ENCODE measurements at places on chromosomes 13 and 19.
A peak's percentile ranks its signal among the peaks of the same experiment; 100 is the strongest.

- DNase-seq, result no peak
These were observed 1163.0 kb downstream of the DIAPH3 start for GRCh38 chr13:59000770-59001169.

DNA sequence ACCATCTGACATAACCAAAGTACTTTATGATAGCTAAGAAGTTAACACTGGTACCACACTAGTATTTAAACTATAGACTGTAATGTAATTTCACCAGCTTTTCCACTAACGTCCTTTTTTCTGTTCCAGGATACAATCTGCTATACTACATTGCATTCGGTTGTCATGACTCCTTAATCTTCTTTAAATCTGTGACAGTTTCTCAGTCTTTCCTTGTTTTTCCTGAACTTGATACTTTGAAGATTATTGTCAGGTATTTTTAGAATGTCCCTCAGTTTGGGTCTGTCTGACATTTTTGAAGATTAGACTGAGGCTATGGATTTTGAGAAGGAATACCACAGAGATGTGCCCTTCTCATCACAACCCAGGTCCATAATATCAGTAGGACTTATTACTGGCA lies 36.6 kb downstream of the NUFIP1 start:
- no peak for DNase-seq

- DNase-seq, result peak; percentile 71
These were observed 3.6 kb upstream of the CEACAM3 start for GRCh38 chr19:41792513-41793413.

GRCh38 chr19:18833141-18833476 lies 1.4 kb downstream of the UPF1 start:
- no peak for DNase-seq

- DNase-seq, result no peak
These were observed 124.8 kb downstream of the DCLK1 start for GRCh38 chr13:36006347-36006746.

DNA sequence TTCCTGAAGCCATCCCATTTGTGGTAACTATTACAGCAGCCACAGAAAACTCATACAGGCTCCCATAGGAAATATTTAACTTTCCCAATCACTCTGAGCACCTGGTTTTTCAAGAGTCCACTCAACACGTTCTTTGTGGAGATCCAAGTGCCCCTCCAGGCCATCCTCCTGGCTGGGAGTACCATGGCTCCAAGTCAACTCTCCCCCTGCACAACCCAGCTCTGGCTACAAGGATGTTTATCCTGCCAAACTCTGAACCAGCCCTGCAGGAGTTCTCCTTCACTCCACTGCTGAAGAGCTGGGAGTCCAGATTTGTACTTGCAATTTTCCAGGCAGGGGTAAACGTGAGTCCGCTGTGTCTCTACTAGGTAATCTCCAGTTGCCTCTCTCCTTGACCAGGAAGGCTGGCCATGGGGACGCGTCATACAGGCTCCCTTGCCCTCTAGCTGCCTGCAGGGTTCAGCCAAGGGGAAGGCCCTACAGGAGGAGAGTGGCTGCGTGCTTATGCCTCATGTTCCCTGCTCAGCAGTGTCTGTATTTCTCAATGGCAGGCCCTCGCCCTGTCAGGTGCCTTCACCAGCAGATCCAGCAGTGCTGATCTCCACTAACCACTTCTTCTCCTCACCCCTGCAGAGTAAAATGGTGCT lies 29.9 kb upstream of the ARGLU1 start:
- no peak for DNase-seq

DNA sequence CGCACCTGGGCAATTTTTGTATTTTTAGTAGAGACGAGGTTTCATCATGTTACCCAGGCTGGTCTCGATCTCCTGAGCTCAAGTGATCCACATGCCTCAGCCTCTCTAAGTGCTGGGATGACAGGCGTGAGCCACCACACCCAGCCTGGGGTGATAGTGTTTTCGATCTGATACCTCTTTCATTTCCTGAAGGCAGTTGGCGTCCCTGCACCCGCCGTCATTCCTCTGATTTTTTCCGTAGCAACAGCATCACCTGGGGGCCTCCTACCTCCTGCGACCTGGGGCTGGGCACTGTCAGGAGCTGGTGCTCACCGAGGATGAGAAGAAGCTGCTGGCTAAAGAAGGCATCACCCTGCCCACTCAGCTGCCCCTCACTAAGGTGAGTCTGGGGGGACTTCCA lies 10.8 kb downstream of the CREB3L3 start:
- no peak for DNase-seq

GRCh38 chr19:2266183-2266993 lies 10.2 kb upstream of the JSRP1 start:
- DNase-seq, result peak; percentile 81

- DNase-seq, result peak; percentile 48
These were observed 22.5 kb upstream of the NFIC start for GRCh38 chr19:3343619-3344502.

- peak; percentile 51 for DNase-seq
These were observed 4.3 kb downstream of the ONECUT3 start for GRCh38 chr19:1757468-1758230.

DNA sequence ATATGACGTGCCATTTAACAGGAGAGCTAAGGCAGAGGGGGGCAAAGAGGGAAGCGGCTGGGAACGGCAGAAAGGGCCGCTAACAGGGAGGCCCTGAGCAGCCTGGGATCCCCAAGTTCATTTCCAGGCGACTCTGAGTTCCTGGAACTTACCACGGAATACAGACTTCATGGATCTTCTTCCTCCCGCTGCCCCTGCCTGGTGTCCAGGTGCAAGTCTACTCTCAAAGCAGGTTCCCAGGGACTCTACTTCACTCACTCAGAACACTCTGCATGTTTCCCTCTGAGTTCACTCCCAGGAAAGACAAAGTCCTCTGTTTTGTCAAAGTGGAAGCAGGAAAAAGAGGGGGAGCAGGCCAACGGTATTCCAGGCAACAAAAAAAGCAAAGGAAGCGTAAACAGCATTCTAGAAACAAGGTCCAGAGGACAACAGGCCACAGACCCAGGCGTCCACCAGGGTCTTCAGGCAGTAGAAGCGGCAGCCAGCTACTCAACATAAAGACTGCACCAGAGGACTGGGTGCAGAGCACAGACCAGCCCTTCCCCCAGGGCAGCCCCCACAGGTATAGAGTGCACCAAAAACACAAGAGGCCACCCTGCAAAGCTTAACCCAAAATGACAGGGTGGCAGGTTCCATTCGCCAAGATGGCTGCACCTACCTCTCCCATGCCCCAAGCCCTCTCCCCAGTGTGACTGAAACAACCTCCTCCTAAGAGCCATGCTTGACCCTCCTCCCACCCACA lies 3.0 kb downstream of the MIER2 start:
- DNase-seq, result no peak

GRCh38 chr13:75135325-75135825 lies 346.6 kb downstream of the TBC1D4 start:
- no peak for DNase-seq

DNA sequence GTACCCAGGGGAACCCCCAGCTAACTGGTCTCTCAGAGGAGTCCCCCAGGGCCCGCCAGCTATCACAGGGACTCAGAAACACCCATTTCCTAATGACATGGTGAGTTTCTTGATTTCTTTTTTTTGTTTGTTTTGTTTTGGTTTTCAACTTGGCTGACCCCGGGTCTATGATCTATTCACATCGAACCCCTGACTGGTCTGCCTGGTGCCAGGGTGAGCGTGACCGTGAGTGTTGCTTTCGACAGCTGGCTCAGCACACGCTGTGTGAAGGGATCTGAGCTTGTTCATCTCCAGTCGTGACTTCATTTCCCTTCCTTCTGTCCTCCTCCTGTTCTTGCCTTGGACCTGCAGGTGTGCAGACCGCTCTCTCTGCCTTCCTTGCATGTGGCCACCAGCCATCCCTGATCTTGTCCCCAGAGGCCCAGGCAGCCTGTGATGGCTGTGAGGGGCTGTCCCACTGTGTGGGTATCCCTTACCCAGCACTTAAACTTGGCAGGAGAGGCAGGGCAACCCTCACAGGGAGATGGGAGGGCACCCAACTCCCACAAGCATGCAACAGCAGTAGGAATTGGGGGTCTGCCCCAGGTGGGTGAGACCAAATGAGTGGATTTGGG lies 26.2 kb downstream of the TMEM161A start:
- DNase-seq, result no peak

- DNase-seq, result no peak
These were observed 179.9 kb downstream of the VWA8 start for GRCh38 chr13:41780715-41781706.

DNA sequence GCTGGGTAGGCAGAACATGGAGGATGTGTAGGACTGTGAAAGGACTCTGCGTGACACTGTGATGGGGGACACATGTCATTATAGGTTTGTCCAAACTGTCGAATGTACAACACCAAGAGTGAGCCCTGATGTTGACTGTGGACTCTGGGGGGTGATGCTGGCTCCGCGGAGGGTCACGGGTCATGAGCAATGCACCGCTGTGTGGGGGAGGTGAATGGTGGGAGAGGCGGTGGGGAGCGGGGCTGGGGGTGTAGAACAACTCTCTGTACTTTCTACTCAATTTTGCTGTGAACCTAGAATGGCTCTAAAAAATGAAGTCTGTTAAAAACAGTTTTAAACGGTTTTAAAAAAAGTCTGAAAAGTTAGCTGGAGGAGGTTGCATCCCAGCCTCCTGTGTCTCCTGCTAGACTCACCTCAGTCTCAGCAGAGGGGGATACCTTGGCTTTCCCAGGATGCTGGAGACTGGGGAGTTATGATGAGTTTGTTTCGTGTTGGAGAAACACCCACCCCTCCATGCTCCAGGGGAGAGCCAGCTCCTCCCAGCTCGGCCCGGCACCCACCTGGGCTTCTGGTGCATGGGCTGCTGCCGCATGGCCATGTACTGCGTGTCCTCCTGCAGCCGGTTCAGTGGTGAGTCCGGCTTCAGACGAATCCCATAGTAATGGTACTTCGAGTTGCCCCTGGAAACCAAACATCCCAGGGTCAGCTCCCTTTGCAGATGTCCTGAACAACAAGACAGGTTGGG lies 34.7 kb upstream of the RANBP3 start:
- no peak for DNase-seq

DNA sequence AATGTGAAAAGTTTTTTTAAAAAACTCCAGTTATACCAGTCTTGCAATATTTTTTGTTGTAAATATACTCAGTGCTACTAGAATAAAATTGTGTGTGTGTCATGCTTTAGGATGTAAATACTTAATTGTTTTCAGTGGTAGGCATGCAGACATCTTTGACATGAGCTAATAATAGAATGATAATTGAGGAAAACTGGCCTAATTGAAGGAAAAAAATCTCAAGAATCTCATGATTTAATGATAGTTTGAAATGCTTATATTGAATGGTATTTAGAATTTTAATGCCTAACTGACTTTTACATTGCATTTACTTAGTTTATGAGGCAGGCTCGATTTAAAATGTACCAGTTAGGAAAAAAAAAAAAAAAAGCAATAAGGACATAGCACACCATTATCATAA lies 3.2 kb upstream of the MAB21L1 start:
- no peak for DNase-seq

- DNase-seq, result no peak
These were observed 35.2 kb downstream of the MBNL2 start for GRCh38 chr13:97257228-97257755.

DNA sequence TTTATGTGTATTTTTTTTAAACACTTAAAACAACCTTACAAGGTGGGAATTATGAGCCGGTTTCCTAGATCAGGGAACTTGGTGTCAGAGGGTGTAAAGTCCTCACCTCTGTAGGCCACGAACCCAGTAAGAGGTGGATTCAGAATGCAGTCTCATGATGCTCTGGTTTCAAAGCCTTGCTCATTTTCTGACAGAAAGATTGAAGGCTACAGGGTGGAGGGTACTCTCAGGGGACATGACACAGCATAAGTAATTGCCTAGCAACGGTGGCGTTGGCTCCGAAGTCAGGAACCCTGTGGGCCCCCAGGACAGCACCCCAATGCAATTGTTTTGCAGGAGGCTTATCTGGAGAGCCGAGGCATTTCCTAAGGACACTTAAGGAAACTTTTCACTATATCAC lies 794.7 kb downstream of the EFNB2 start:
- DNase-seq, result no peak

DNA sequence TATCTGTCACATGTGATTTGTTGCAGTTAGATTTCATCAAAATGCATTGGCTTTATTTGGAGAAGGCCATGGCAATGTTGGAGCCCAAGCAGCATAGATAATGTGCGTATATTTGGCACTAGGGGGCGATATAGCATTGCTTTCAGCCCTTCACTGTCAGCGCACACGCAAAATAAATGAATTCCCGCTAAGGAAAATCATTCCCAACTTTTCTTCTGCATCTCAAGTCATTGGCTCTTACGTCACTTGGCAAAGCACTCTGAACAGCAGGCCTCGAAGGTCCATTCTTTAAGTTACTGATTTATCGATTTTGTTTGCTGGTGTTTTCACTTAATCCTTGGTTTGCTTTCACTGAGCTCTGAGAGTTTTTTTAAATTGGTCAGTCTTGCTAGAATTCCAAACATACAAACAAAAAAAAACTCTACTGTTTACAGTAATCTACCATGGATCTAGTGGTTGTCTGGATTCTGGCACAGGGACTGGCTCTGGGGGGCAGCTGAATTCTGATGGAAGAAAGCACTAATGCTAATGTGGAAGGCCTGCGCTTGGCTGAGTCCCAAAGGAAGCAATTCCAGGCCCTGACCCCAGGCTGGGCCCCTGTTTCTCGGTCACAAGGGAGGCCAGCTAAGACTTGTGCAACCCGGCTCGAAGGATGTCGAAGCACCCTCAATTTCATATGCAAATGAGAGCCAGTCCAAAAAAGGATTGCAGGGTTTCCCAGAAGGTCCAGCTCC lies 97.7 kb upstream of the IPO5 start:
- peak; percentile 31 for DNase-seq

GRCh38 chr13:81779876-81780275 lies 1439.0 kb upstream of the SPRY2 start:
- no peak for DNase-seq

DNA sequence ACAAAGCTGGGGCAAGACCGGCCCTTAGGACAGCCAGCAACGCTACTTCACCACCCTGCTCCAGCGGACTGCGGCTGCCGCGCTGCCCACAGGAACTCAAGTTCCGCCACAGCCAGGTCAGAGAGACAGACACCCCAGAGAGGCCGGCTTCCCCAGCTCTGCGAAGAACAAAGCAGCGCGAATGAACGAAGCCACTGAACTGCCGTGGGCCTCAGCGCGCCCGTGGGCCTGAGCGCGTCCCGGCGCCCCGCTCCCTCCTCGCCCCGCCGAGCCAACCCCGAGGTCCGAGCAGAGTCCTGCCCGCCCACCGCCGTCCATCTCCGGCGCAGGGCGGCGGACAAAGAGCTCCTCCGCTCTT lies 158.4 kb downstream of the RNF17 start:
- DNase-seq, result no peak

GRCh38 chr19:11377237-11377636 lies 2.8 kb downstream of the SWSAP1 start:
- no peak for DNase-seq

DNA sequence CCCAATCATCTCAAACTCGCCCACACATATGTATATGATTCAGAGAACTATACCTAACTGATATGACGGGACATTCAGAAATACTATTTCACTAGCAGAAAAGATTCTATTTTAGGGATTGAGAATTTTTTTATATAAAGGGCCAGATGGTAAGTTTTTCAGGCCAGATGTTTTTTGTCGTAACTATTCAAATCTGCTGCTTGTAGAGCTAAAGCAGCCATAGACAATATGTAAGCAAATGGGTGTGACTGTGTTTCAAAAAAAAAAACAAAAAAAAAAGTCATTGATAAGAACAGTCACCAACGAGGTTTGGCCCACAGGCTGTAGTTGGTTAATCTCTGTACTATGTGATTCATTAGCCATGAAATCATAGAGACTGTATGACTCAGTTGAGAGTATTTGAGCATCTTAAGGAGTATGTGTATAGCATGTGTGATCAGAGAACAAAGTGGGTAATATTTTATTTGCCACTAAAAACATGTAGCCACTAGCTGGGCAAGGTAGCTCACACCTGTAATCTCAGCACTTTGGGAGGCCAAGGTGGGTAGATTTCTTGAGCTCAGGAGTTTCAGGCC lies 2724.7 kb downstream of the PCDH9 start:
- no peak for DNase-seq
